K562 (cell line): ENCODE measurements at places on chromosomes 5 and 9. TPM values are rescaled to one million over a fixed set of nuclear protein-coding genes. Genes with fewer than 3 reads are reported as not detected.

CHMP5 gene
- 36.0 and 39.3 TPM in 2 replicates for total RNA-seq

IL5 gene
- not detected in 2 replicates for total RNA-seq

TRPM6 gene
- total RNA-seq: 0.11 and 0.13 TPM in 2 replicates

JAKMIP2 gene
- total RNA-seq: not detected in 2 replicates

PLAC8L1 gene
- total RNA-seq: 0.27 TPM in 1 of 2 replicates, not detected in the other

FBP1 gene
- total RNA-seq: 0.24 and 0.58 TPM in 2 replicates
